Tibial nerve (tissue), 4 donors: ENCODE measurements at places on chromosomes 11 and 22. TPM values are rescaled to one million over a fixed set of nuclear protein-coding genes. Genes with fewer than 3 reads are reported as not detected.

ALG9 gene
- 26.7 TPM for total RNA-seq

- no peak overlapping the region for H3K27ac ChIP-seq
- no peaks in the 10 kb centered on the region for H3K4me1 ChIP-seq
Measured at GRCh38 chr11:1228101-1228821, 5.4 kb downstream of the MUC5B start.

GRCh38 chr11:24934733-24935439, 438.0 kb downstream of the LUZP2 start:
- H3K4me3 ChIP-seq: no peak overlapping the region
- no peaks in the 10 kb centered on the region for H3K27me3 ChIP-seq
- H3K4me1 ChIP-seq: no peaks in the 10 kb centered on the region
- no peaks in the 10 kb centered on the region for H3K36me3 ChIP-seq
- H3K27ac ChIP-seq: no peak overlapping the region

GUCY1A2 gene
- total RNA-seq: 4.2 TPM

IL18BP gene
- total RNA-seq: 5.1 TPM
